Brain (organoid and tissue), 16 donors: ENCODE measurements at places on chromosomes 7 and 10.
A peak's percentile ranks its signal among the peaks of the same experiment; 100 is the strongest.

- DNase-seq = no peak
Measured at GRCh38 chr7:91443862-91444261, 179.6 kb downstream of the FZD1 start.

GRCh38 chr10:34097682-34098081 lies 717.4 kb downstream of the PARD3 start:
- DNase-seq = no peak

DNA sequence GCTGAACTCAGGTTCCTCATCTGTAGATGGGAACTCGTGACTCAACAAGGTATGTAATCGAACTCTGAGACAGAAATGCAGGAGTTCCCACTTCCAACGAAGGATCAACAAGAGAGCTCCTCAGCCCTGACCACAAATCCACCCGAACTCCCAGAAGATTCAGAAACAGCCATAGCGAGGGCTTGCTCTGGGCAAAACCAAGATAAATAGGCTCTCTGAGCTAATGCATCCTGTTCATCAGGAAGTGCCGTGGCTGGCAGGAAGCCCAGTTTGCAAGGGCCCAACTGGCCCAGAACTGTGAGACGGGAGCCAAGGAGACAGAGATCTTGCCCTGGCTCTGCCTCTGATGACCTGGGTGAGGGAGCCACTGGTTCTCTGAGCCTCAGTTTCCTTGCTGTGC lies 141.7 kb upstream of the PFKP start:
- no peak for DNase-seq

- no peak for DNase-seq
Measured at GRCh38 chr10:131654471-131655087, 246.2 kb upstream of the PPP2R2D start.

GRCh38 chr10:112809736-112810135 lies 140.3 kb upstream of the TCF7L2 start:
- DNase-seq = no peak

DNA sequence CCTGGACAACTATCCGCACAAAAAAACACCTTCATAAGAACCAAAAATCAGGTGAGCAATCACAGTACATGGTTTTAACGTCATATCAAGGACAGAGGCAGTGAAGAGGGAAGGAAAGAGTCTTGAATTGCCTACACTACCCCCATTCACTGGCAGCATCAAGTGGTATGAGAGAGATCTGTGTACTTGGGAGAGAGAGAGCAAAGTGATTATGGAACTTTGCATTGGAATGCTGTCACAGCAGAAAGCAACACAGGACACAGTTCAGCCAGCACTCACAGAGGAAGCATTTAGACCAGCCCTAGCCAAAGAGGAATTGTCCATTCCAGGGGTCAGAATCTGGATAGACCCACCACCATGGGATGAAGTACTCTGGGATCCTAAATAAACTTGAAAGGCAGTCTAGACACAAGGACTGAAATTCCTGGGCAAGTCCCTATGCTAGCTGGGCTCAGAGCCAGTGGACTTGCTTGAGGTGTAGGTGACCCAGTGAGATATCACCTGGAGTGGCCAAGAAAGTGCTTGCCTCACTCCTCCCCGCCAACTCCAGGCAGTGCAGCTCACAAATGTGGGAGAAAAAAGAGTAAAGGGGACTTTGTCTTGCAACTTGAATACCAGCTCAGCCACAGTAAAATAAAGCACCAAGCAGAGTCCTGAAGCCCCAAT lies 30.5 kb upstream of the SFTPD start:
- DNase-seq = no peak

GRCh38 chr7:116164552-116165306 lies 45.6 kb upstream of the TES start:
- no peak for DNase-seq

- DNase-seq = no peak
Measured at GRCh38 chr7:116653204-116653603, 18.8 kb upstream of the MET start.

DNA sequence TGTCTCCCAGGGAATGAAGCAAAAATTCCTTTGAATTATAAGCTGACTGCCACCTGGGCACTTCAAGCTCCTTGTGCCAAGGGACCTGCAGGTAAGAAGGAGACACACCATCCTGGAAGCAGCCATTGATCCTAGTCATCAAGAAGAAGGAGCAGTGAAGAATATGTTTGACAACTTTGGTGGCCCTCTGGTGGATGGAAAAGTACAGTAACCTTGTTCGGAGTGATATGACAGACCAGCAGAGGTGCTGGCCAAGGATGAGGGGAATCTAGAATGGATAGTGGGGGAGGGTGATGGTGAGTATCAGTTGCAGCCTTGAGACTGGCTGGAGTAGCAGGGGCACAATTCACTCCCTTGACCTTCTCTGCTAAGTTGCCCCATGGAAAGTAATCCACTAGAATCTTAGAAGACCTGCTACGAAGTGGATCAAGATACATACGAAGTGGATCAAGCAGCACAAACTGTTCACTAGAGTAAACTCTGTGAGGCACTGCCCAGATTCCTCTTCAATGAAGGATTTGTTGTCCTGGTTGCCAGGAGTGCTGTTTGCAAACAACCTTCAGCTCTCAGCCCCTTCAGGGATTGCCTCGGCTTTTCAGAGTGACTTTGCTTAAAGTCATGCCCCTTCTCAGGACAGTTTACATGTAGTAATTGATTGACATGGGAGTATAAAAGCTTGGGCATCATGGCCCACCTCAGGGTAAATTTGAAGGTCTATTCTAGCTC lies 44.8 kb upstream of the ORC5 start:
- no peak for DNase-seq

DNA sequence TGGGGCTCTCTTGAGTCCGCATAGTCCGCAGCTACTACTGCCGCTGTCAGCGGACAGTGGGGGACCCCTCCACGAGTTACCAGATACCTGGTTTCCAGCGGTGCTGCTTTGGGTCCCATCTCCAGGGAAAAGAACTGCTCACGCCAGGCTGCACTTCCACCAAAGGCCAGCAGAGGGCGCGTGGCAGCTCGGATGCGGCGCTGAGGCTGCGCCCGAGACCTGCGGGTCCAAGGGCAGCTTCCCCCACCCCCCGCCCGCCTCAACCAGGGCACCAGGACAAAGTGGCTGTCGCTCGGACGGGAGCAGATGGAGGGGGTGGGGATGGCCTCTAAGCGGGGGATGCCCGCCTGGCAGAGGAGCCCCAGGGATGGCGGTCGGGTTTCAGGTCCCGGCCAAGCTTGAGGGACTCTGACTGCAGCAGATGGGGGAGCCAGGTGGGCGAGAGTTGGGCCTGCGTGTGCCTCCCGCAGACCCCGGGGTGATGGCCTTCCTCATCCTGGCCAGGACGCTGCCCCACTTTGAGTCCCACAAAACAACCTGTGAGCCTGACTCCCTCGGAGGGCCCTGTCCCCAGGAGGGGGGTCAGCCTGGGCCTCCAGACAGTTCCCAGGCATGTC lies 23.8 kb upstream of the ZNF735 start:
- DNase-seq = no peak

DNA sequence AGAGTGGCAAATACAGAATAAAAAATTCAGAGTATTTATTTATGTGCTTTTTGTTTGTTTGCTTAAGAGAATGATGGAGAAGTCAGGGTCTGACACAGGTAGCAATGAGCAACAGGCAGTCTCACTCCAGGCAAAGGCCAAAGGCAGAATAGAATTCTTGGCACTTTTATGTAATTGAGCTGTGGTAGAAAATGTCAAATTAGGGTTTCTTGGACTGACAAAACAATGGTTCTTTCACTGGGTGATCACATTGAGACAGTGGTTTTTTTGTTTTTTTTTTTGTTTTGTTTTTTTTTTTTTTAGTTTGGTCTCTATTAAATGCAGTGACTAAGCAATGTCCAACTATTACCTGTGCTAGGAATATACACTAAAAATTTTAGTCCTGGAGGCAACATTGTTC lies 27.4 kb downstream of the POM121L12 start:
- DNase-seq = no peak

DNA sequence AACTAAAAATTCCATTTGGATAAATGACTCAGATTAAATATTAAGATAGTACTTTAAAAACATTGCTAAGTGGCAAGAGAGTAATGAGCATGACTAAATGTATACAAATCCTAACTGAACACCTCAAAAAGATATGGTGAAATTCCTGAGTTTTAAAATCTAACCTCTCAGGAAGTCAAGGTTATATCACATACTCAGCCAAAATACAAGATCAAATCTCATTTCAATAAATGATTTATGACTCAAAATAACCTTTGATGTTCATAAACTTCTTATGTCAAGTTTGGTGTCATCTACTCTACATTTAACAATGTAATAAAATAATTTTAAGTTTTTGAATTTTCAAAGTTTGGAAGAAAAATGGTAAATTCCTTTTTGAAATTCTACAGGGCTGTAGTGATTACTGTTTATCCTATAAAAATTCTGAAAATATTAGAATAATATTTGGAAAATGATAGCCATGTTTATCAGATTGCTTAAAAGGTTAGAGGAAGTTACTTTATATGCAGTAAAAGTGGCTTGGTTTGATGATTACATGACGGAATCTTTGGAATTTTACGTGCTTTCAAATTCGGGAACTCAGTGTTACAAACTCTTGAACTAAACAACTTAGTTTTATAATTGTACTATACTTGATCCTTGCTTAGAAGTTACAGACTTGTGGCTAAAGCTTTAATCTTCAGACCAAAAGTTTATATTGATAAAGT lies 43.7 kb downstream of the ASZ1 start:
- DNase-seq = no peak

GRCh38 chr7:158000160-158000559 lies 587.5 kb downstream of the PTPRN2 start:
- no peak for DNase-seq

DNA sequence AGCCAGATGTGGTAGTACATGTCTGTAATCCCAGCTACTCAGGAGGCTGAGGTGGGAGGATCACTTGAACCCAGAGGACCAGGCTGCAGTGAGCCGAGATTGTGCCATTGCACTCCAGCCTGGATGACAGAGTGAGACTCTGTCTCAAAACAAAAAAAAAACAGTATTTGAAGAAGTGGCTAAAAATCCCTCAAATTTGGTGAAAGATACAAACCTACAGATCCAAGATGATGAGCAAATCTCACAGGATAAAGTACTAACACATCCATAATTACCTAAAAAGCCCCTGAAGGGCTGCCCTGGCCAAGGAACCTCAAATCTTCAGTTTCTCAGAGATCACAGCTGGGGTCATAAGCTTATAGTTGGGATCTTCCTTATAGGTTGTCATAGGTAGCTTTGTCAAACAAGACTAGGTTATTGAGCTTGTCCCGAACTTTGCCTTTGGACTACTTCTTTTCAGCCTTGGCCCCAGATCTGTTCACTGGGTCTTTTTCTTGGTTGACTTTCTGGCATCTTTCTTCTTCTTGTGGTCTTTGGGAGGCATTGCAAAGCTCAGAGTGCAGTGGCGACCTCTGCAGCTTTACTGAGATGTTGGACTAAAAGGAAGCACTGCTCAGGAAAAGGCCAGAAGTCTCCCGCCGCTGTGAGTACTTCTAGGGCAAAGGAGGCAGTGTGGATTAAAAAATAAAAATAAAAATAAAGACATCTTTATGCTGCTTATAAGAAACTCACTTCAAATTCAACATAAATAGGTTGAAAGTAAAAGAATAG lies 28.6 kb upstream of the SAR1A start:
- DNase-seq = no peak

DNA sequence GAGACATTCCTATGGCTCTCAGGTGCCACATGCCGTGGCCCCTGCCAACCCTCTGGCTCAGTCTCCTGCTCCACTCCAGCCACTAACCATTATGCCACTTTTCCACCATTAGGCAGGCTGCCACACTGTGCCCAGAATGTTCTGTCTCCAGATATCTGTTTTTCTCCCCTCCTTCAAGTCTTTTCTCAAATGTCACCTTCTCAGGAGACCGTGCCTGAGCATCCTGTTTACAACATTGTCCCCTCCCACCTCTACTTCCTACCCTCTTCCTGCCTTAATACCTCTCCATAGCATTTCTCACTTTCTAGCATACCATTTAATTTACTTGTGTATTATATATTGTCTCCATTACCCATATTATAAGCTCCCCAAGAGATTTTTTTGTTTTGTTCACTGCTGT lies 162.5 kb upstream of the LYZL2 start:
- DNase-seq = no peak

DNA sequence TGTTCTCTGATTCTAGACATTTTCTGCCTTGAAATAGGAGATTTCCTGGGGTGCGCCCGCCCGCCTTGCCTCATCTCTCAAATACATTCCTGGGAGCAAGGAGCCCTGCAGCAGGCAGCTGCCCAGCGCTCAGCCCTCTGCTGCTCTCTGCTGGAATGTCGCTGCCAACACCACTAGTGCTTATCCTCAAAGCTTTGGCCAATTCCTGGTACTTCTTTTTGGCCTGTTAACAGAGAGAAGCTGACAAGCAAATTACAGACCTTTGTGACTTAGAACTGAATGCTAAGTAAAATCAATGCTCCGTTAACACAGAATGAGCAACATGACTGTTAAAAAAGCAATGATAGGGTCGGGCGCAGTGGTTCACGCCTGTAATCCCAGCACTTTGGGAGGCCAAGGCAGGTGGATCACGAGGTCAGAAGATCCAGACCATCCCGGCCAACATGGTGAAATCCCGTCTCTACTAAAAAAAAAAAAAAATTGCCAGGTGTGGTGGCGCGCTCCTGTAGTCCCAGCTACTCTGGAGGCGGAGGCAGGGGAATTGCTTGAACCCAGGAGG lies 41.9 kb upstream of the SYPL1 start:
- peak; percentile 92 for DNase-seq

DNA sequence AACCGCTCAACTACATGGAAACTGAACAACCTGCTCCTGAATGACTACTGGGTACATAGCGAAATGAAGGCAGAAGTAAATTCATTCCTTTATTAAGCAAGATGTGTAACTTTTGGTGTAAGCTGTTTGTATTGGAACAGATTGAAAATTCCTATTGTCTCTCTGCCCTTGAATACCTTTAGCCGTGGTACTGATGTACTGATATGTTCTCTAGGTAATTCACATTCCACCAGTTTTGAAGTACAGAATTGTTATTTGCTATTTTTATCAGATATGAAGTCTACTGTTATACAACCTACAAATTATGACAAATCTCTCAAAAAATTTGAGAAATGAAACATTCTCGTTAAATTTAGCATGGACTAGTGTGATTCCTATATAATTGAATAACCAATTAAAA lies 17.7 kb downstream of the ZMYND11 start:
- no peak for DNase-seq

DNA sequence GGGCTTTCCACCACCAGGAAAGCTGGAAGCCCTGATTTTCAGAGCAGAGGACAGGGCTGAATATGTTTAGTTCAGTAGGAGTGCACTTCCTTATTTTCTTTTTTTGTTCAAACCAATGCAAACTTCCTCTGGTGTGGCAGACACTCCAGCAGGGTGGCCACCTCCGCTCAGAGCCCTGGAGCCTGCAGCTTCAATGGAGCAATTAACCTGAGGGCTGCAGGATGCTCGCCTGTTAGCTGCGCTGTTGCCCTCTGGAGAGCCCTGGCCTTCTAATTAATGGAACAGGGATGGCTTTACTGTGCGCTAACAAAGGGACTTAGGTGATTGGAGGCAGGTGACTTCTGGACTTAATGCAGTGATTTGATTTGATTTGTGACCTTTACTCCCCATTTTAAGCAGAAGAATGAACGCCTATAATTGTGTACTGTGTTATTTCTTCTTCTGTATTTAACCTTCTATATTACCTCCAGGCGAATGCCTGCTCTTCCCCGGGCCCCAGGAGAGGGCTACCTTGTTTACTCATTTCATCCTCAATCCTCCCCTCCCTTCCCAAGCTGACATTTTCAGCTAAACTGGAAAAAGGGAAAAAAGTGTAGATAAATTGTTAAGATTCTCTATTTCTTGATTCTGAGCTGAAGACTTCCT lies 123.0 kb upstream of the CTBP2 start:
- no peak for DNase-seq
